Ammon's horn (tissue), 1 donor: ENCODE measurements at places on chromosomes 3 and 15.

DNA sequence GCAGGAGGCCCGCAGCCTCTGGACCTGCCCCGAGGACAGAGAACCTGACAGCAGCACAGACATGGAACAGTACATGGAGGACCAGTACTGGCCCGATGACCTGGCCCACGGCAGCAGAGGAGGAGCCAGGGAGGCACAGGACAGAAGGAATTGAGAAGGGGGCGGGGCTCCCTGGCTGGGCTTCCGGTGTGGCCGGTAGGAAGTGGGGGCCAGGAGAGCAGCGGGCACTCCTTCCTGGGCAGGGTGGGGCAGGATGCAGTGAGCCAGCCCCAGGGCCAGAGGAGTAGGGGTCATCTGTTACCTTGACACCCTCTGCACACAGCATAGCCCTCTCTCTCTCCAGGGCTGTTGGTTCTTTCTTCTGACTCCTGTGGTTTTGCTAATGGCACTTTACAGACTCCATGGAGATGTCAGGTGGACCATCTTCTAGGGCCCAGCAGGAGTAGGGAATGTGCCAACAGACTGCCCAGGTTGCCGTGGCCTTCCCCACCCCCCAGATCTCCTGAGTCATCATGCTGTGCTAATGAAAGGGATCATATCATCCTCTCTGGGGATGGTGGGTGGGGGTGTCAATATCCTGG, 8.6 kb upstream of the ISG20 start:
- DNase-seq: no peak

- DNase-seq: no peak
These were observed 47.3 kb downstream of the P3H2 start for GRCh38 chr3:190073264-190074008.

DNA sequence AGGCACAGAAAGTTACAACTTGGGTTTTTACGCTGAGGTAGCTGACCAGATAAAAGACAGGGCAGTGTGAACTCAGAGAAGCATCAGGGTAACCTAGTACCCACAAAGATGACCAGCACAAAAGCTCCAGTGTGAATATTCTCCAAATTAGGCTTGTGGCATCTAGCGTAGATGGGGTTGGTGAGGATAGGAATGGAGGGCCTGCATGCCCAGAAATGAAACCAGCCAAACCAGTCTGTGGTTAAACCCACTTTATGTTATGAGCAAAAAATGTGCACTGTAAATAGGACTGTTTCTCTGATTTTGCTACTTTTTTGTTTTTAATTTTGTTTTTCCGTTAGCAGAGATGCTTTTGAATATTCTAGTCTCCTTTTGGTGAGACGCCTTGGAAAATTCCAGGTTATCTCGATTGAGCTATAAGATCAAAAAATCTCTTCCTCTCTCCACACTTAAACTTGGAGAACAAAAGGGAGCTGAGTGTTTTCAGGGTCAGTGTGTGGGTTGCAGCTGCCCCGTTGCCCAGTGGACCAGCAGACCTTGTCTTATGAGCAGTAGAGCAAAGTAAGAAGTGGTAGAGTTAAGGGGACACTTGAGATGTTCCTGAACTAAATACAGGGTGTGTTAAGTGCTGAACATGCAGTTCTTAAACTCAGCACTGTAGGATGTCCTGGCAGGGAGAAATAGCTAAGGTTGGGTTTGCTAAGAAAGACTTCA, 132.9 kb downstream of the C3orf38 start:
- DNase-seq: no peak

DNA sequence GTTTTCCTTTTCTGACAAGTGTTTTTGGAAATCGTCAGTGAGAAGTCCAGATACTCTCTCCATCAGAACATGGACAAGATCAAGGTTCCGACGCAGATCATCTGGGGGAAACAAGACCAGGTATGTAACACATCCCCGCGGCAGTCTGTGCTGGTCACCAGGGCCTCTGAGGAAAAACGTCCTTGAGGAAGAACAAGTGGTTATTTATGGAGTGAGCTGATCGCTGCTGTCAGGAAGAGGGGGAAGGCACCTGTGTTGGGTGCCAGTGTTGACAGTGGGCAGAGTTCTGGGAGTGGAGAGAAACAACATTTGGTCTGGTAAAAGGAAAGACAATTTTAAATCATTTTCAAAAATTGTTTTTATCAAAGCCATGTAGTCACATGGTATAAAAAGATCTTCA, 20.7 kb upstream of the RPP14 start:
- DNase-seq: no peak

DNA sequence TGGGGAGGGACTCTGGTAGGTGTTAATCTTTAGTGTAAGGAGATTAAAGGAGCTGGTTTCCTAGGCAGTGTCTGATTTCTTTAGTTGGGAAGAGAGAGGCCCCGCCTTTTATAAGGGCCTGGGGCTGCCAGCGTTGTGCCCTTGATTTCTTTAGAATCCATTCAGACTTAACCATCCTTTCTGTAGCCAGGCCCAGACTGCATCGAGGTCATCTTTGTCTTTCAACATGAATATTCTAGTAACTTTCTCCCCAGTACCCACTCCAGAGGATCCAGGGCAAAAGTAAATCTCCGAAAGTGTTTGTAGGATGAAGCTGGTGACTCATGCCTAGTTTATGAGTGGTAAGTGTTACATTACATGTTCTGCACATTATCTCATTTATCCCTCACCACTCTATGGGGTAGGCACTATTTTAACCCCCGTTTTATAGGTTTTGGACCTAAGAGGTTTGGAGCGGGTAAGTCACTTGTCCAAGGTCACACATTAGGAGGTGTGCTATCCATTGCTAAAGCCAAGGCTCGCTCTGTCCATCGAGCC, 11.8 kb upstream of the USP3 start:
- no peak for DNase-seq

GRCh38 chr3:168419091-168419490, 323.4 kb upstream of the GOLIM4 start:
- no peak for DNase-seq

DNA sequence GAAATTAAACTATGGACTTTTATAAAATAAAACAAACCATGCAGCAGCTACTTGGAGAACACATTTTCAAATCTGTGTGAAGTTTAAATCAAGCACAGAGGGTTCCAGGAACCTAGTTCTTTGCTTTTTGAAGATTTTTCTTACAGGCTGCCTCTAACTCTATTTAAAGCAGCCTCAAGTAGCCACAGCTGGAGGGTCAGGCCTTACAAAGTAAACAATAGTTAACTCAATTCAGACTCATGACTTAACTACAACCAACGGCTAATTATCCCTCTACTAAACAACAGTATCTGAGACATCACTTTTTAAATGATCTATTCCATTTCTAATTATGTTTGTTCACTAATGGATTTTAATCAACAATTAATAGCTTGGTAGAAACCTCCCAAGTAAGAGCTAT, 9.8 kb downstream of the LRIG1 start:
- DNase-seq: no peak

- no peak for DNase-seq
These were observed 98.1 kb downstream of the LRIG1 start for GRCh38 chr3:66402596-66403290.

DNA sequence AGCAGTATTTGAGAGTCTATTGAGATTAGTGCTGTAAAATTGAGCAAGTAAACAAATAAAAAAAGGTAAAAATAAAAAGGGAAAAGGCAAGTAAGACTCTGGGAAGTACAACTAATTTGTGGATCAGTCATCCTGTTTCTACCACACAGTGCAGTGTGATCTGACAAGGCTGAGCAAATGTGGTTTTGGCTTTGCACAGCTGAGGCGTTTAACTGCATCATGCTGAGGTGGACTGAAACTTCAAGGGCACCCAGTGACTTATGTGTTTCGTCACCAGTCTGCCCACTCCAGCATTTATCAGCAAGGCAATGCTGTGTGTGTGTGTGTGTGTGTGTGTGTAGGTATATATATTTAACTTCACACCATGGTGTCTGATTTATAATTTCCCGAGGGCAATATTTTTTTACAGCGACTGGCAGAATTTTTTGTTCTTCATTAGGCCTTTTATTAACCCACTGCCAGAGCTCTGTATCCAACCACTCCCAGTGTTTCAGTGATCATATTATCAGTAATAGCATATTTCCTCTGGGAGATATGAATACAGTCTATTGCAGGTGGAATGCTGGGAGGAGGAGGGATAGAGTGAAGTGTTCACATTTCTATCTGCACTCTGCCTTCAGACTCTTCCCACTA, 131.5 kb upstream of the SATB1 start:
- no peak for DNase-seq

DNA sequence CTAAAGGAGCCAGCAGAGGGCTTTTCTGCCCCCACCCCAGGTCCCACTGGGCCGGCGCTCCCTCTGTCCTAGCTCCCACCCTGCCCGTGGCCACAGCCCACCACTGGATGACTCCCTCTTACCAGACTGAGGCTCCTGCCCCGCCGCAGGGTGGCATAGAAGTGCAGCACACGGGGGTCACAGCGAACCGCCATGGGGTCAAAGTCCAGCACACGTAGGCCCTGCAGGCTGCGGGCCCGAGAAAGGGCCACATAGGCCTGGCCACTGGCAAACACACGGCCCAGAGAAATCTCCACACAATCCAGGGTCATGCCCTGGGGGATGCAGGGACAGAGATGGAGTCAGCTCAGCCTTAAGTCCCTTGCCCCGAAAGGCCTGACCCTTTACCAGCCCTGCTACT, 9.0 kb downstream of the PIF1 start:
- DNase-seq: no peak

- DNase-seq: no peak
These were observed 990 bp upstream of the ZNF148 start for GRCh38 chr3:125375950-125376679.

GRCh38 chr3:111980716-111981456, 2.1 kb downstream of the ABHD10 start:
- DNase-seq: no peak

DNA sequence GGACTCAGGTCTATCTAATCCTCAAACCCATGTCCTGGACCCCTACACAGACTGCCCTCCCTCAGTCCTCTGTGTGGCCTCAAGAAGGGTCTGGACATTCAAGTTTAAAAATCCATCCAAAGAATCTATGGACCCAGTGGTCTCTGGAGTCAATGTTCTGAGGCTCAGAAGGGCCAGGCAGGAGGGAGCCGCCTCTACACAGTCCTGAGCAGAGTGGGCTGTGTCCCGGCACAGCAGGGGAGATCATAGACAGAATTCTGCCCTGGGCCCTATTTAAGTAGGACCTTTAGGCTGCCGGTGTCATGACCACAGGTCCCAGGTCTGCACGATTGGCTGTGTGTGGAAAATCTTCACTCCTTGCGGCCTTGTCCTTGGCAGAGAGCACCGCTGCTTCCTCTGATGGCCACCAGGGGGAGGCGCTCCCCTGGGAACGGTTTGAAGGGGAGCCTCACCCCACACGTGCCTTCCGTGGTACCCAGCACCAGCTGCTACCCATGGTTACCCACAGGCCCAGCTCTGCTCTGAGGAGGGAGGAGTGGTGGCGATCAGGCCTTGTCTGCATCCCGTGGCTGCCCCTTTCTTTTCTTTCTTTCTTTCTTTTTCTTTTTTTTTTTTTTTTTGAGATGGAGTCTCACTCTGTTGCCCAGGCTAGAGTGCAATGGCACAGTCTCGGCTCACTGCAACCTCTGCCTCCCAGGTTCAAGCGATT, 37.9 kb downstream of the CHRD start:
- DNase-seq: peak; percentile 81

DNA sequence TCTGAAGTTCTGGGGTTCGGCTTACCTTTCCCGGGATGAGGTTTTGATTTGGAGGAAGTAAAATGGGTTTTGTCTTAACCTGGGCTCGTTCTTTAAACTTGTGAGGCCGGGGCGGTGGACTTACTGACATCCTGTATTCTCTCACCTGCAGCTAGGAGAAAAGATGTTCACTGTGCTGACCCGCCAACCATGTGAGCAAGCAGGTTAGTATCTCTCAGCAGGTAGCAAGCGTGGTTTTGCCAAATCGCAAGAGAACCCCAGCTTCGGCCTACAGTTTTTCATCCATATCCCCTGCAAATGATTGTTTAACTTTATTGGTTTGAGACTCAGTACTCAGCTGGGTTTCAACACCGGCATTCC, 891 bp downstream of the ENTPD3 start:
- DNase-seq: no peak

DNA sequence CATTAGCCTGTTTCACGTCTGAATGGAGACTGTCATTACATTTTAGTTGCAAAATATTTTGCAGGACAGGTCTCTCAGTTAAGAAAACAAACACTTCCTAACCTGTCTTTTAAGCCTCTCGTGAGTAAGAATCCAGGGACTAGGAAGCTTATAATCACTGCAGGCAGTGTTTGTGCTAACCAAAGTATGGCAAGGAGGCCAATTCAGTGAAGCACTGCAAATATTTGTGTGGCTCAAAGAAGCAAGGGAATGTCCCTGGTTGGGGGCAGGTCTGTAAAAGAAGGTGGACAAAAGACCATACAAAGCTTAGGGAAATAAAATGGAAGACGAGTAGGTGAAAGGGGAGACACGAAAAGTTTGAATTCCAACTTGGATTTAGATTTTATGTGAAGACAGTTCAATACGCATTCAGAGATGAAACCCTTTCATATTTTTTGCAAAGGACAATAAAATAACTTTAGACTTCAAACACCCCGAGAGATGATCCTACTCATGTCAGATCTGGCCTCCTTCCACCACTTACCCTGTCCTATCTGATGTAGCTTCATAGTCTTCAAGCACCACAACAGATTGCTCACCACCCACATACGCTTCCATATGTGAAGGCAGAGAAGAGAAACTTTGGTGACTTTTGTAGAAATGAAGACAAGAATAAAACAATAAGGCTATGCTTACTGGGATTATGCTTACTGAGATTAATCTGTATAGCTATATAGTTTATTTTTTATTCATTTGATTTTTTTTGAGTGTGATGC, 240.9 kb downstream of the TUSC7 start:
- DNase-seq: peak; percentile 36

DNA sequence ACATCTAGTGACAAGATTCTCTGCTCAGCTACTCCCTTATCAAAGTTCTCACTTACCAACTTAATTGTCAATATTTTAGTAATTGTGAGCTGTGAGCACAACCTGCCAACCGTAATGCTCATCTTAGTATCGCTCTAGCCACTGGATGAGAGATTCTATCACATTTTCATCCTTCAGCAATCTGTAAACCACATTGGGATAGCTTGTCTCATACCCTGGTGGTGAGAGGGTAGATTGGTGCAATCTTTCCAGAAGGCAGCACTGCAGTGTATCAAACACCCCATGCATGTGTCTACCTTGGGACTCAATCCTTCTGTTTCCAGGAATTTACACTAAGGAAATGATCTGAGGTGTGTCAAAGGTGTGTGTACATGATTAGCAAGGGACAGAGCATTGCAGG, 18.9 kb upstream of the ATP8B4 start:
- no peak for DNase-seq

DNA sequence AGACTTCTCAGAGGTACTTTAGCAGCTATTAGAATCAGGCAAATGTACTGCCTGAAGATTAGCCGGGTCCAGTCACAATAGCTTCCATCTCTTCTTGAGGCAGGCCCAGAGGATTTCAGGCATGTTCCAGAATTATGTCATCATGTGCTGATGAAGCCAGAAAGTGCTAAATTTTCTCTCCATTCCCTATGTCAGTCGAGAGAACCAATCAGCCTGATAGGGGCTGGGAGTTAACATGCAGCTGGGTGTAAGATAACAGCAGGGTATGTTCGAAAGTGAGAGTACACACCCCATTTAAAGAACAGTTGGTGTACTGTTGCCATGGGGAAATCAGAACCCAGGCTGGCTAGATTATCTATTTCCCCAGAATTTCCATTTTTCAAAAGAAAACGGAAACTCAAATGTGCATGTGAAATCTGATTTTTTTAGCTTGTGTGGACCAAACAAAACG, 48.7 kb downstream of the MYH15 start:
- DNase-seq: peak; percentile 58
